Activated T-cell treated with anti-CD3 and anti-CD28 coated beads, Interleukin-2, amount 50 U/mL, for 24 hours (primary cell): ENCODE measurements at places on chromosomes 2 and 18.

GRCh38 chr18:76446321-76447257 lies 48.5 kb downstream of the ZNF516 start:
- no peak for DNase-seq

GRCh38 chr2:151860613-151861146 lies 32.5 kb upstream of the ARL5A start:
- no peak for DNase-seq

DNA sequence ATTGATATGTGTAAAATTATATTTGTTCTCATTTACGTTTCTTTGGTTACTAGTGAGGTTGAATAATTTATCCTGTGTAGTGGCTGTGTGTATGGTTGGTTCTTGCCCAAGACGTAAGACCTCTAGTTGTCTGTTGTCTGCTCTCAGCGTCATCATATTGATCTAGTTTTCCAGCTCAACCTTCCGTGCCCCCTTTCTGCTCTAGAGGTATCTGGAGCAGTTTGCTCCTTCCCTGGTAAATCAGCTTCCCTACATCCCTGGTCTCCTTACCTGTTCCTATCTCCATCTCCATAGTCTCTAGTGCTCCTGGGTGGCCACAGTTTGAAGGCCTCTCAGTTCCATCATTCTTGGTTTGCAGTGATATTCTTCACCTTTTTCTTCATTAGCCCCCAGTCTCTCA lies 1.2 kb downstream of the SMYD5 start:
- no peak for DNase-seq

- DNase-seq = no peak
Measured at GRCh38 chr2:76316691-76317090, 606.0 kb upstream of the GCFC2 start.

- DNase-seq = no peak
Measured at GRCh38 chr2:8000870-8001269, 681.0 kb upstream of the ID2 start.

- DNase-seq = no peak
Measured at GRCh38 chr18:50953822-50954221, 14.0 kb upstream of the ELAC1 start.
